A673 (cell line): ENCODE measurements at places on chromosomes 5 and 9.

GRCh38 chr5:5650242-5650641 lies 227.8 kb downstream of the ICE1 start:
- no peak for DNase-seq

DNA sequence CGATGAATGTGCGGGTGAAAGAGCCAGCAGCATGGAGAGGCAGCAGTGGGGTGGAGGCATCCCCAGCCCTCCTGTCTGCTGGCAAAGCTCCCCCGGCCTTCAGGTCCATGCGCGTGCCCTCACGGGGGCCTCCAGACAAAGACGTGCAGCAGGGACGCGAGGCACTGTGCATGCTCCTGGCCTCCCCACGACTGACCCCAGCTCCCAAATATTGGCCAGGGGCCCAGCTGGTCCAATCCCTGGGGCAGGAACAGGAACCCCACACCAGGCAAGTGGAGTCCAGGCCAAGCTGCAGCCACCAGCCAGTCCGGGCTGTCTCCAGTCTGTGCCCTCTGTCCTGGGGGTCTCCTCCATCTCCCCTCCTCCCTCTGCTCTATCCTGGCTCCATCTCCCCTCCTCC lies 33.5 kb upstream of the LRRC14B start:
- no peak for DNase-seq

GRCh38 chr5:27311544-27311943 lies 273.2 kb upstream of the CDH9 start:
- no peak for DNase-seq

- no peak for DNase-seq
Observed at GRCh38 chr9:136264031-136264430, 18.4 kb upstream of the QSOX2 start.

GRCh38 chr5:31909073-31909472 lies 265.0 kb downstream of the GOLPH3 start:
- DNase-seq = no peak

DNA sequence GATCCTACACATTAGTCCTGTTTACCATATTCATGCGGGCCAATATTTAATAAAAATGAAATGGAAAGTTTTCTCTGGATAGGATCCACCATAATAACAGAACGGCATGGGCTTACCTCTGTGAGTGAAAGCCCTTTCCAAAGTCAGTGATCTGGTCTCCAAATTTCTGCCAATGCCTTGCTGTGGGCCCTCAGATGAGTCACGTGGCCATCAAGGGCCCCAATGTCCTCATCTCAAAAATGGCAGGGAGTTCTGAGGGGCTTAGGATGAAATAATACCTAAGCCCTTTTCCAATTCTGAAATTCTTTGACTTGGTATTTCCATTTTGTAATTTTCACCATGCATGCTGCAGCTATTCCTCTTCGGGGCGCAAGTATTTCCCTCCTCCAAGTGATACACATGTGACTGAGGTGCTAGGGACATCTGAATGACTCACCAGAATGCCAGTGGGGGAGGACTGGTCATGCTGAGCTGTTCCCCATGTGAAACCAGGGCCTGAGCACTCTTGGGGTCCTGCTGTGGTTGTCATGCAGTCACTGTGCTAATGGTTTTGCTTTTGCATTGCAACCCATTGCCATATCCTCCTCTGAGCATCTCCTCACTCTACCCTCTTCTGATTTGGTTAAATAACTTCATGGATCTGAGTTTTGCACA lies 35.0 kb downstream of the ITK start:
- no peak for DNase-seq

- DNase-seq = no peak
Observed at GRCh38 chr5:109880907-109881685, 191.4 kb downstream of the MAN2A1 start.

DNA sequence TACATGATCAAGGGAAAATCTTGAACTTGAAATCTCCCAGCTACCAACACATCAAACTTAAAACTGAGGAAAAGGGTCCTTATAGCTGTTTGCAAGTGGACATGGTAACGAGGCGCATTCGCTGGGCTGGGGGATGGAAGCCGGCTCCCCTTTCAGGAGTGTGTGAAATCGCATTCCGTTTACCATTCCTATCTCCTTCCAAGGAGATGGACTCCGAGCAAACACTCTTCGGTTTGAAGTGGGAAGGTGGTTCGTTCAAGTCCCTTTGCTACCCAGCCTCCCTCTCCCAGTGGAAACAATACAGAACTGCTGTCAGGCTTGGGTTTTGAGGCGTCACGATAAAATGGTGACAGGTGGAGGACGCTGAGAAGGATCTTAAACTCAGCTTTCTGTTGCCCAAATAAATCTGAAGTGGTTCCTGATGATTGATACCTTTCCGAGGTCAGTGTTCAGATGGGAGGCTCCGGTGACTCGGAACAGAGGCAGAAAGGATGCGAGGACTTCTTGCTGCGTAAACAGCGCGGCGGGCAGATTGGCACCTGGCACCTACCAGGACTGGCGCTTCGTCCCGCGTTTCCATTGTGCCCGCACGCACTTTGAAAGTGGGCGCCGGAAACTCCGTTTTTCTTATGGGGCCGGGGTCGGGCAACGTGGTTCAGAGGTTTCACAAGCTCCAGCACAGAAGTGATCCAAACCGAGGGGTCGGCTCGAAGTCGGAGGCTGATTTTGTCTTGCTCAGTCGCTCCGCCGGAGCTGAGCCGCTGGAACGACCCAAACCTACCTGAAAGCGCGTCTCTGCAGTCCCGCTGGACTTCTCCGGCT lies 7.0 kb downstream of the MSX2 start:
- no peak for DNase-seq

GRCh38 chr5:177304392-177305119 lies 957 bp downstream of the PRELID1 start:
- no peak for DNase-seq
